GM23338 (cell line): ENCODE measurements at places on chromosomes 11 and 22.

- DNase-seq = no peak
Observed at GRCh38 chr11:803770-804598, 1.0 kb downstream of the PIDD1 start.

GRCh38 chr11:61545341-61545740 is 35.5 kb downstream of the SYT7 start:
- peak; percentile 64 for DNase-seq

DNA sequence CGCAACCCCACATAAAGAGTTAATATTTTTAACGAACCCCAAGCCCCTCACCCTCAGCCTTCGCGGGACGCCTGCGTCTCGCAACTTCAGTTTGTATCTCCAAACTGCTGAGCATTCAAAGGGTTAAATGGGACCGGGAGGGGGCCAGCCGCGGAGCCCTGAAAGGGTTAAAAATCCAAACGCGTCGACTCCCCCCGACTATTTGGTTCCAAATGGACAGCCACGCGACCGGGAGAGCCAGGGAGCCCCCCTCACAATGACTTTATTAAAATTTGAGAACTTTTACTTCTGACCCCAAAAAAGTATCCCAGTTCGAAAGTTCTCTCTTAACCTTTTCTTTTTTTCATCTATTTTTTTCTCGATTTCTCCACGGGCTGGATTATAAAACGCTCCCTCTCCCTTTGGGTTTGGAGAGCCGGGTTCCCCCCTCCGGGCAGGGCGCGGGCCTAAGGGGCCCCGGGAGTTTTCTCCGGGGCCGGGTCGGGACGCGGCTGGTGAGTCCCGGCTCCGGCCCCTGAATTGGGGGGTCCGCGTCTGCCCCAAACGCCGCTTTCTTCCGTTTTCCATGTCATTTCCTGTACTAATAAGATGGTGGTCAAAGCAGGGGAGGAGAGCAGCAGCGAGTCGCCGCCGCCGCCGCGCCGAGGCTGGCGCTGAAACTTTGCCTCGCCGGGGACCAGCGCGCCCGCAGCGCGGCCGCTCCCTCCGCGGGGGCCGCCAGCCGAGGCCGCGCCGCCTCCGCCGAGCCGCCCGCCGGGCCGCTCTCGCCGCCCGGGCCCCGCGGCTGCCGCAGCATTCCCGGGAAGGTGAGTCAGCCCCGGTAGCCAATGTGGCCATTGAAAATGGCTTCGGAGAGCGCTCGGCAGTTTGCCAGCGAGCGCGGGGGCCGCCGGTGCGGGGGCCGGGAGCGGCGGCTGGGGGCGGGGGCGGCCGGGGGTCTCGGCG is at the start of gene PRDM11:
Gene PRDM11, plus strand, starts transcription at position 568 of the 945 bp plus-strand sequence. CDS start 35,128 bp downstream, outside the sequence.
- DNase-seq = peak; percentile 58

- DNase-seq = no peak
Observed at GRCh38 chr11:95241681-95242081, 10.7 kb upstream of the SESN3 start.

GRCh38 chr22:46147061-46147460 is 3.3 kb upstream of the PPARA start:
- no peak for DNase-seq

GRCh38 chr22:19043121-19044085 is 78.8 kb downstream of the DGCR2 start:
- DNase-seq = no peak

DNA sequence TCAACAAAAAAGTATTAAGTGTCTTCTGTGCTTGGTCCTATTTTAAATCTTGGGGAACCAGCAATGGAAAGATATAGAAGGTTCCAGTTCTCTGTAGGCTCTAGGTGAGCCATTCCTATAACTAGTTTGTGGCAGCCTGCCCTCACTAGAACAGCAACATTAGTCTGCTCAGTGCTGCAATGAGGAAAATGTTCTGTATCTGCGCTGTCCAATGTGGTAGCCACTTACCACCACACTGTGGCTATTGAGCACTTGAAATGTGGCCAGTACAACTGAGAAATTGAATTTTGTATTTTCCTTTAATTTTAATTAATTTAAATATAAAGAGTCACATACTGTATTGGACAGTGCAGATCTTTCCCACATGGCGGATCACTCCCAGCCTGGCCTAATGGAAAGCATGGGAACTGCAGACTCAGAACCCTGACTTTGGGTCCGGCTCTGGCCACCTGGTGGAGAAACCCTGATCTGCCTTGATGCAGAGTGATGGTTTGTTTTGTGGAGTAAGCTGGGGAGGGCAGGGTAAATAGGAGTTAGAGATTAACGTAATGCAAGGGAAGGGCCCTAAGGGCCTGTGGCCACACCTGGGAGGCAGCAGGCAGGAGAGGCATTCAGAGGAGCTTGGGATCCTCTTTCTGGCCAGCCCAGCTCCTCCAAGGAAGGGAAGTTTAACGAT is 101.0 kb downstream of the ME3 start:
- peak; percentile 94 for DNase-seq

- peak; percentile 20 for DNase-seq
Observed at GRCh38 chr11:27429761-27430393, 42.7 kb downstream of the LGR4 start.

- DNase-seq = no peak
Observed at GRCh38 chr11:12671370-12671769, 2.9 kb upstream of the TEAD1 start.

DNA sequence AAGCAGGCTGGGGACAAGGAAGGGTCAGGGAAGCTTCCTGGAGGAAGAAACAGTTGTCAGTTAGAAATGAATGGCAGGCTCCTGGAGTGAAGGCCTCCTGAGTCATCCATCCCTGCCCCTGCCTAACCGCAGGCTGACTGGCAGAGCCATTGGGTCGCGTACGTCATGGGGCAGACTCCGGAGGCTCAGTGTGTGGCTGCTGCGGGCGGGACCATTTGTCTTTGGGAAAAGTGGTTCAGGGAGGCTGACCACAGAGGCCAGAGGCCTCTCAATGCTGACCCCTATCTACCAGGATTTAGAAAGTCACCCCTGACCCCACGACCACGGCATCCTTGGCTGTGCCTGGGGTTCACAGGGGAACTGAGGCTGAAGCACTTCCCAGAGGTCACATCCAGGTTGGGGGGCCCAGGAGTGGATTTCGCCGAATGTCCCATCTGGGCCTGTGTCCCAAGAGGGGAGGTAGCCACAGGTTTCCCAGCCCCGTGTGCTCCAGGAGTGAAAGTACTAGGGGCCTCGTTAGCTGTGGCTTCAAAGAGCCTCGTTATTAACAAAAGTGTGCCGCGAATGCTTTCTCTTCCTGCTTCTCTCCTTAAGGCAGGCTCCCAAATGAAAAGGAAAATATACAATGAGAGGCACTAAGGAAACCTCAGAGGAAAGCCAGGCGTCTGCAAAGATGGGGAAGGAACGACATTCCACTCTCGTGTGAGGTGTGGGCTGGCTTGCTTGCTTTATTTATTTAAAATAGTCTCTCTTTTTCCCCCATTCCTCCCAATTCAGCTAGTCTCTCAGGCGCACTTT is 58.9 kb downstream of the FLRT1 start:
- DNase-seq = no peak

GRCh38 chr11:67382276-67383136 is 9.1 kb upstream of the CLCF1 start:
- DNase-seq = peak; percentile 85

DNA sequence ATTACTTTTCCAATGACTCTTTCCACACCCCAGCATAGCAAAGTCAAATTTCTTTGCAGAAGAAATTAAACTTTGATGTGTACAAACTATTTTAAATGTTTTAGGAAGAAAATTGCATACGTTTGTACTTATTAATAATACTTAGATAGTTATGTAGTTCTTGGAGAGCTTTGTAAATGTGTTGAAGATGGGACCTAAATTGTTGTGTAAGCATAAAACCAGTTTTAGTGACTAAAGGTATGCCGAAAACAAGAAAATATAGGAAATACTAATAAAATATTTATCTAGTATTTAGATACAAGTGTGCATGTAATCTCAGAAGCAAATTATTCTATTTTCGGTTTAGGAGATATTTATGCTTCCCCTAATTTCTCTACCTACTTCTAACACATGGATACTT is 4.2 kb upstream of the OR52N4 start:
- DNase-seq = no peak

- peak; percentile 74 for DNase-seq
Observed at GRCh38 chr22:38513063-38513462, 7.0 kb upstream of the DDX17 start.

DNA sequence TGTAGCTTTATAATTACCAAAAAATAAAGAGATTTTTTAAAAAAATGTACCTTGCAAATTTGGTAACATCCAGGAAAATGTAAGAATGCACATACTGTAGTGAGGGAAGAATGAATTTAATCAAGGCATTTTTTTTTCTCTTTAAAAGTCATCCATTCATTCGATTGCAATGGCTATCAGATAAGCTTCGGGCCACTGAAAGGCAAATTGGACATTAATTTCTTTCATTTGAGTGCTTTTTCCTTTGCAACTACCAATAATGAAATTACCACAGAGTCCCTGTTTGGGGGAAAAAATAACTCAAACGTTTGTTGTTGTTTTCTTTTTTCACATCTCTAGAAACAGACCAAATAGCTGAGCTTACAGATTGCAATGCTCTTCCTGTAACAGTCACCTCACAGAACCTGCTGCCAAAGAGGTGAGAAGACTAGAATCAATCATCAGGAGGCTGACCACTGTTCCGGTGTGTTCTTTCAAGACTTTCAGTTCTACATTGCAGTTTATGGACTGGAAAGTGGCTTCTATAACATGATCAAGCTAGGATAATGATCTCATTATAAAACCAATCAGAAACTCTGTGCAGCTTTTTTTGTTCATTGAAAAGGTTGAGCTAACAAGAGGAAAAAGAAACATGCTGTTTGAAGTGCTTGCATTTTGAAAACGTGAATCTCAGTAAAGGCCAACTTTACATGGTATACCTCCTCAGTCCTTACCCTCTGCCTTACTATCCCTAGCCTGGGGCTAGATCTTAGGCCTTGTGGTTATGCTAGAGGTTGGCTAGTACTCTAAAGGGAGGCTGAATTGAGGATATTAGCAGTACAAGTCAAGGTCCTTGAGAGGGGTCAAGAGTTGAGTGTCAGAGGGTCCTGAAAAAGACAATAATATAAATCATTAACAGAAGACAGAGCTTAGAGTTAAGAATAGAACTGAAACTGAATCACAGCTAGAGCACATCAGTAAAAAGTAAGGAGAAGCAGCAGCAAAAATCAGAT is 1276.1 kb downstream of the LRRC4C start:
- DNase-seq = no peak
